CD4-positive, alpha-beta T cell treated with Interleukin-1 beta for 1 hour (primary cell): ENCODE measurements at places on chromosomes 5 and 9.

DNA sequence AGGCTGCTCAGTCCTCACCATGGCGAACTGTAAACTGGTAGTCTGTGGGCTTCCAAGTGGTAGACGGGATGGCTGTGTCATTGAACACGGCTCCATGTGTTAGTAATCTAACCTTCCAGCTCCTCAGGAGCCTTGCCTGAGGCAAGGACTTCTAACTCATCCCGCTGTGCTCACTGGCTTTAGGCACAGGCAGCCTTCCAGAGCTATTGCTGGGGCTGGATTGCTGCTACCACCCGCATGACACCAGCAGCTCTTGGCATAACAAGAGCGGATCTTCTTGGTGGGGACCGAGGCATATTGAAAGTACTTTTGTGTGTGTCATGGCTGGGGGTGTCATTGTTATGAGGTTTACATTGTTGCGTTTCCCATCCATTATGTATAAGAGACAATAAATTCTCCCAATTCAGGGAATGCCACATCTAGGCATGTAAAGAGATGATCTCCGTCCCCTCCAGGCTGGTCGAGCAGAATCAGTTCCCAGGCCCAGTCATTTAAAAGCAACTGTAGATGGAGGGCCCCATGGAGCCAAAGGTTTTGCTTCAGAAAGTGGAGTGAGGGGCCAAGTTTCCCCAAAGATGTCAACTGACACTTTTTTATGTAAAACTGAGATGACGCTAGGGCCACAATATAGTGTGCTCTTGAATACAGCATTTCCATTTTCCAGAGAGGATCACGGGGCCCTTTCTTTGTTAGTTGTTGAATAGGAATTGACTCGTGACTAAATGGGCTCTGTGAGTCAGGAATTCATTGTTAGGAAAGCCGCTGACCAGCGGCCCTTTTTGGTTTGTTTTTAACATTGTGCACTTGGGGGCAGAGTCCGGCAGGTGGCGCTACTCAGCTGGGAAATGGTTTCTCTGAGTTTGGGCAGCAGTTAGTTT is 759.5 kb downstream of the TAF11L14 start:
- DNase-seq = peak; percentile 6

GRCh38 chr5:112036206-112036605 is 279.2 kb upstream of the NREP start:
- DNase-seq = no peak

DNA sequence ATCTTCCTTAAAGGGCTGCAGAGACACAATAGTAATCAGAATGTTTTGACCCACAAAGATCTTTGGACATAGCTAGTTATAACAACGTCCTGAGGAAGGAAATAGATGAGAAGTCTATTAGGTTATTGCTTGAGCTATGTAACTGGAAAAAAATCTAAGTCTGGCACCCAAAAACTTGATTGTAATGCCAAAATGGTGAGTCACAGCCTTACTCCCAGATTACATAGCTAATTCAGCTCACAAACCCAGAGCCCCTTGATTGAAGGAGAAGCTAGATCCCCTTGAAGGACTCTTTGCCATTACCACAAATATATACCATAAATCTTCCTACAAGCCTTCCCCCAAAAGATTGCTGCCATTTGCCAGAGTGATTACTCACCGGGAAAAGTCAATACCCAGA is 341.8 kb upstream of the KIF2A start:
- no peak for DNase-seq

DNA sequence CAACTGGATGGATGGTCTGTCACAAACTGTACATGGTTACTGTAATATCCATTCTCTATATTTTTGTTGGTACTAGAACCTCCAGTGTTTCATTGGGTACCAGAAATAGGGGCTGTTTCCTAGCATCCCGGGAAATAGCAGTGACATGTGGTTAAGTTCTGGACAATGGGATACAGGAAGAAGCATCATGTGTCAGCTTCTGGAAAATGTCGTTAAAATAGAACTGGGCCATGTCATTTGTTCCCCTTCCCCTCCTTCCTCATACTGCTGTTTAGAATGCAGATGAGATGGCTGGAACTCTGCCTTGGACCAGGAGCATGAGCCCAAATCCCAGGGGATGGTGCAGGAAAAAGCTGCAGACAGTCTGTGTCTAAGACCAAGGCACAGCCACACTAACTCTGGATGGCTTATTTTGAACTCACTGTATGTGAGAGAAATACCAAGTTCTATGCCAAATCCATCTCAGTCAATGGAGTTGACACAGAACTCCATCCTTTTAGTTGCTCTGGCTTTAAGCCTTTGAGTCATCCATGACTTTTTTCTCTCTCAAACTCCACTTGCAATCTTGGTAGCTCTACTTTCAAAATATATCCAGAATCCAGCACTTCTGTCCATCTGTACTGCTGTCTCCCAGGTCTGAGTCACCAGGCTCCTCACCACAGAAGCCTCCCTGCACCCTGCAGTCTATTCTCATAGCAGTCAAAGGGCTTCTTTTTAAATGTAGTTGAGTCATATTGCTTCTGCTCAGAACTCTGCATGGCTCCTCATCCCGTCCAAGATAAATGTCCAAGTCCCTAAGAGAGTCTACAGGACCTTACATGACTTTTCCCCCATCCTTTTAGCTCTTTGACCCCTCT is 184.2 kb downstream of the NSG2 start:
- no peak for DNase-seq

GRCh38 chr5:52063186-52063585 is 679.9 kb downstream of the ISL1 start:
- DNase-seq = no peak

- DNase-seq = no peak
Measured at GRCh38 chr5:116479776-116480675, 94.6 kb downstream of the SEMA6A start.

GRCh38 chr5:1324719-1325190 is 20.1 kb downstream of the CLPTM1L start:
- DNase-seq = no peak

DNA sequence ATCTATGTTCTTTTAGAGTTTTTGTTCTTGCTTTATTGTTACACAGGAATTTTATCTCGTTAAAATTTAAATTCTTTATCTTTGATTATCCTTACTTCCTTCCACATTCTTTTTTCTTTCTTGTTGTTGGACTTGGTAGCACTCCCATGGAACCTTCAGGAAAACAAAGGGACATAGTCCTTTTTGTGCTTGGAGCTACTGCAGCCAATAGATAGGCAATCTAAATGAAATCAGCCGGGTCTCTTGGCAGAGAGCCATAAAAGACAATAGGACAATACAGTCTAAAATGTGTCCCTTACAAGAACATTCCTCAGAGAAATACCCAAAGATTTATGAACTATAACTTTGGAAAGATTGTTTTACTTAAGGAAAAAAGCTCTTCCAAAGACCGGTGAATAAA is 548.1 kb upstream of the C9orf72 start:
- DNase-seq = no peak

GRCh38 chr5:52709167-52709925 is 78.4 kb upstream of the ITGA1 start:
- DNase-seq = no peak
